Femur (tissue), 1 donor: ENCODE measurements at places on chromosomes 16 and 17.
A peak's percentile ranks its signal among the peaks of the same experiment; 100 is the strongest.

GRCh38 chr16:58028541-58029070 lies 3.1 kb downstream of the MMP15 start:
- no peak for DNase-seq

DNA sequence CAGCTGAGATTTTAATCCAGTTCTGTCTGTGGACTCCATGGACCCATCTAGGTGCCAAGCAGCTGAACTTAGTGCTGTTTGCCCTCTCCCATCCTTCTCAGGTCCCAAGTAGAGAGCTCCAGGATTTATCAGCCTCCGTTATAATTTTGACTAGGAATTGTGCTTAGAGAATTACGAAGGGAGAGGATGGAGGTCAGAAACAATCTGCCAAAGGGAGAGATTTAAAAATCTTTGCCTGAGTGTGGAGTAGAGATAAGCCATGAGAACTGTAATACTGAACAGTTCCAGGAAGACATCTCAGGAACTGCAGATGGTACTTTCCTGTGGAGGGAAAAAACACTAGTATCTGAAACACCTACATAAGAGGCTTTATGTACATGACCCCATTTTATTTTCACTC lies 27.0 kb downstream of the CEP95 start:
- DNase-seq: no peak

DNA sequence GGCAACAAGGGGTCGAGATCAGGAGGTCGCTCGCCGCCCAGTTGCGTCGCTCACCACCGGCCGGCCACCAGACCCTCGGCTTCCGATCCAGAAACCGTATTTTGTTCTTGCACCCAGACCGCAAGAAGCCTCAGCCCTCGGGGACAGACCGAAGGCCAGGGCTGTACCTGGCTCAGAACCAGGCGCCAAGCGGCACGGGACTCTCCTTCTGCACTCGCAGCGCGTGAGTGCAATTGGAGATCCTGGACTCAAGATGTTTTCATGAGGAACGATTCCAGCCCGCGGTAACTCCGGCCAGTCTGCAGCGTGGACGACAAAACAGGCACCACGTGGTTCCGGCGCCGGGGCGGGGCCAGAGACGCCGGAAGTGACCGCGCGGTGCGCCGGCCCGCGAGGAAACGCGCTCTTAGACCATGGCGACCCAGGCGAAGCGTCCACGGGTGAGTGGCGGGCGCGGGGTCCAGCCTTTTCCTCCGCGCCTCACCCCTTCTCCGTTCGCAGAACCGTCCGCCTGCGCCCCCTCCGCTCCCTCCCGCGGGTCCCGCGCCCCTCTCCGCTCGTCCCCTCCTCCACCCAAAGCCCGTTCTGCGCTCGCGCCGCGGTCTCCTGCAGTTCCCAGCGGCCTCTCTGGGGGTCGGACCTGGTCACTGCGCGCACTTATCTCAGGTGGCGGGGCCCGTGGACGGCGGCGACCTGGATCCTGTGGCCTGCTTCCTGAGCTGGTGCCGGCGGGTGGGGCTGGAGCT lies at the start of gene SETD6:
TSS of gene SETD6 (plus strand) at position 393 of the 746 bp plus-strand sequence. CDS start at position 414, 21 bp downstream.
- DNase-seq: peak; percentile 93

GRCh38 chr16:85192238-85193114 lies 80.2 kb upstream of the CIBAR2 start:
- DNase-seq: no peak
